ENCODE measurements at places on chromosomes 4 and X. TPM values are rescaled to one million over a fixed set of nuclear protein-coding genes. Genes with fewer than 3 reads are reported as not detected.

CT47B1 gene
- polyA plus RNA-seq: not detected

EGF gene
- polyA plus RNA-seq: 0.48 TPM

ZNF157 gene
- polyA plus RNA-seq: not detected

PDE5A gene
- 5.9 TPM for polyA plus RNA-seq

SAT1 gene
- polyA plus RNA-seq: 926 TPM

GBA3 gene
- 91.9 TPM for polyA plus RNA-seq

SCRG1 gene
- not detected for polyA plus RNA-seq

GRIA3 gene
- not detected for polyA plus RNA-seq

COX7B gene
- polyA plus RNA-seq: 1,257 TPM

DGAT2L6 gene
- not detected for polyA plus RNA-seq

H2BW2 gene
- polyA plus RNA-seq: not detected

CT45A2 gene
- not detected for polyA plus RNA-seq

FRMPD4 gene
- polyA plus RNA-seq: 0.21 TPM
